ENCODE measurements at places on chromosomes 5 and 9. TPM values are rescaled to one million over a fixed set of nuclear protein-coding genes. Genes with fewer than 3 reads are reported as not detected.

LRRC19 gene
- not detected for total RNA-seq

STKLD1 gene
- total RNA-seq = 1.7 TPM

IFNK gene
- not detected for total RNA-seq

PRR7 gene
- total RNA-seq = 31.0 TPM

All from A549 treated with Mapracorat at 1 μM for 4 hours (cell line).